ENCODE measurements at places on chromosomes 13 and 19. TPM values are rescaled to one million over a fixed set of nuclear protein-coding genes. Genes with fewer than 3 reads are reported as not detected.

GRCh38 chr13:65613004-65613403 lies 1617.1 kb downstream of the PCDH9 start:
- no peaks in the 10 kb centered on the region for H3K27me3 ChIP-seq
- no peak for DNase-seq
- no peak overlapping the region for H3K27ac ChIP-seq
- no peak overlapping the region for H3K4me3 ChIP-seq
- H3K36me3 ChIP-seq: no peaks in the 10 kb centered on the region

DNA sequence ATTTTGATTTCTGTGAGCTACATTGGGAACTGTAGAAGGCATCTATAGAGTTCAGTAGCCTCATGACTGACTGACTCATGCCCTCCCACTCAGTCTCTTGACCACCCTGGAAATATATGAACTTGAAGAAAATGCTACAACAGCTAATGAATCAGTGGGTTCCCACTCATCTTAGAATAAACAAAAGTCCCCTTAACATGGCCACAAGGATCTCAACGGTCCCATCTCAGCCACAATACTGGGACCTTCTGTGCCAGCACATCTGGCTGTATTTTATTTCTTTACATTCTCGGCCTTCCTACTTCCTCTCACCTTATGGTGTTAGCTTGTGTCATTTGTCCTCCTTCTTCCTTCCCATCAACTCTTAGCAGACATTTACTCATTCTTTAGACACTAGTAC lies 619.8 kb downstream of the DCT start:
- no peak overlapping the region for H3K4me3 ChIP-seq
- no peaks in the 10 kb centered on the region for H3K27me3 ChIP-seq
- no peak overlapping the region for H3K27ac ChIP-seq
- no peaks in the 10 kb centered on the region for H3K36me3 ChIP-seq
- DNase-seq: no peak
- H3K4me1 ChIP-seq: peaks cover 22% of the 10 kb centered on the region

DNA sequence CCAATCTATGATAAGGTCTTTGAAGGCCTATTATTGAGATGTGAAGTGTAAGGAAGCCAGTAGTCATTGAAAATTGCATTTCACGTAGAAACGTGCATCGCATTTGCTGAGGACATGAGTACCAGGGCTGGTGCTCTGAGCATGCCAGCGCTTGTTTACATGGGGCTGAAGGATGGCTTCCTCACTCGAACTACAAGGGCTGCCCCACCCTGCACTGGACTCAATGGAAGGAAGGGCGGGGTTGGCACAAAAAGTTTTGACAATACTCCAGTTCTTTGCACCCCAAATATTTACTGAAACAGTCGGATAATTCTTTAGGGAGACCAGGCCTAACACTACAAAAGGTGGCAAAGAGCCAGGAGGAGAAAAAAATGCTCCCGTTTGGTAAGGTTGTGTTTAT lies 28.9 kb upstream of the MED4 start:
- H3K4me1 ChIP-seq: peaks cover 15% of the 10 kb centered on the region
- H3K27me3 ChIP-seq: no peaks in the 10 kb centered on the region
- DNase-seq: peak; percentile 24
- H3K36me3 ChIP-seq: no peaks in the 10 kb centered on the region

DNA sequence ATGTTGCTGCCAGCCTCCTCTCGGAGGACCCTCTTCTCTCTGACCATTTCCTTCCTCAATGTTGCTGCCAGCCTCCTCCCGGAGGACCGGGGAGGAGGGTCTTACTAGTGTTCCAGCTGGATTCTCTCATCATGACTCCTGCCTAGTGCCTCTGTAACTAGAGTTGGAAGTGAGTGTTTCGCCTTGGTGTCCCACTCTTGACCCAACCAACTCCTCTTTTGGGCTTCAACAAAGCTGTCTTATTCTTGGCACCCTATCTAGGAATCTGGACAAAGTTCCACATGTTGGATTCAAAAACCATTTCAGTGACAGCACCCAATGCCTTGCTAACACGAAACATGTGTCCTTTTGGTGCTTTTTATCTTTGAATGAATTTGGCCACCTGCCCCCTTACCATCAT lies 165.4 kb downstream of the GPC5 start:
- H3K4me1 ChIP-seq: no peaks in the 10 kb centered on the region
- H3K27me3 ChIP-seq: peaks cover 15% of the 10 kb centered on the region
- H3K36me3 ChIP-seq: no peaks in the 10 kb centered on the region
- no peak overlapping the region for H3K27ac ChIP-seq
- H3K4me3 ChIP-seq: no peak overlapping the region

KIR2DL1 gene
- total RNA-seq: not detected
